Activated T-cell treated with anti-CD3 and anti-CD28 coated beads, Interleukin-2, amount 50 U/mL, for 1 hour (primary cell): ENCODE measurements at places on chromosomes 7 and 10.

GRCh38 chr10:119689016-119689580 is 36.8 kb upstream of the INPP5F start:
- DNase-seq = no peak

GRCh38 chr7:32212321-32212720 is 142.1 kb upstream of the PDE1C start:
- DNase-seq = no peak

DNA sequence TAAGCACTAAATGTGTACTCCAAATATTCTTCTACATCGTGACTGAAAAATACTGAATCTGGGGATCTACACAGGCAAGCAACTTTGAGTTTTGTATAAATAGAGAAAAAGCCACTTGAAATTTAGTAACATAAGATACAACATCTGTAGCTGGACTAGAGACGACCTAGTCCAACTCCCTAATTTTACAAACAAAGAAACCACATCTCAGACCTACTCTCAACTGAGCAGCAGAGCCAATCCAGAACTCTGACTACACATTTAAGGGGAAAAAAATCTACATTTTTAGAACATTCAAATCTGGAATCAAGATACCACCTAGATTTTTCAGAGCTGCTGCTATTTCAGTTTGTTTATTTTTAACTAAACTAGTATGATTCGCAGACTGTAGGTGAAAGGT is 88.9 kb downstream of the CABCOCO1 start:
- no peak for DNase-seq

DNA sequence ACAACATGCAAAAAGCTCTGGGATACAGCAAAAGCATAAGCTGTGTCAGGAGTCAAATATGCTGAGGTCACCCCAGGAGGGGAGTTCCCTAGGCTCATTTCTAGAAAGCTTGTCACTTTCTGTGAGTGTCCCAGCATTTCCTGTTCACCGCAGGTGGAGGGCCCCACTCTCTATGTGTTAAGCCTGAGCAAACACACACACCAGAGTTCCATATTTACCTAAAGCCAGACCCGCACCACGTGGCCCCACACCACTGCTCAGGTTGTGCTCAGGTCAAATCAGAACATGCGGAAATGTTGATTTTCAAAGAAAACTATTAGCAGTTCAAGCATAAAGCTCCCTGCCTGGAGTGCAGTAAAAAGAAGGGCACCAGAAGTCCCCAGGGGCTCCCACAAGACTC is 259.6 kb upstream of the PPP2R2D start:
- DNase-seq = no peak

DNA sequence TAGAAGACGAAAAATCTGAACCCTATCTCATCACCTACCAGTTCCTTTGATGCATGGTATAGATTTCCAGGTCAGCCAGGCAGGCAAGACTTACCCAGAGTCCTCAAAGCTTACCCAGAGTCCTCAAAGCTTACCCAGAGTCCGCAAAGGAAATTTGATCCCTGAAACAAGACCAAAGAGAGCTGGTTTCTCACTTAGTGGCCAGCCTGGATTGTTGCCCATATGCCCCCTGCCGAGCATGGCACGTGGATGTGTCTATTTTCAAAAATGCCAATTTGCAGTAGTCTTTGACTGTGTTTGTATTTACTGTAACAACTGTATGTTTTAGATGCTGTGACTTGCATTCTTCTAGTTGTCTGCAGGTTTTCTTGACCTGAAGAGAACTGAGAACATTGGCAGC is 120.2 kb upstream of the STARD3NL start:
- no peak for DNase-seq

- DNase-seq = no peak
Measured at GRCh38 chr7:156534925-156535324, 105.6 kb upstream of the RNF32 start.

DNA sequence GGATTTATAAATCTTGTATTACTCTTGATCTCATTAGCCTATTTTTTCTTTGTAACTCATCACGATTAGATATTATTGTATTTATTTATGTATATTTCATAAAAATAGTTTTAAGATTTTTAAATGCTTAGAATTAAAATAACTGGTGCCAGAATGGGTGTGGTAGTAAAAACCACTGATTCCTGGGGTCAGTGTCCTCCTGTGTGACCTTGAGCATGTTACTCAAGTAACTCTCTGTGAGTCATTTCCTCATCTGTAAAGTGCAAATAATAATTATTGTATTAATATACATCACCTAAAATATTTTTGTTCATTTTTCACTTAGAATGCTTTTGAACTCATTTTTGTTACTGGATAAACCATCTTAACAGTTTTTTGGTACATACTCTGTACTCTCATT is 91.3 kb upstream of the TMEM229A start:
- no peak for DNase-seq

GRCh38 chr10:97185326-97186058 is at the start of gene SLIT1:
TSS of gene SLIT1 (minus strand) at chr10:97185959. CDS start at chr10:97185674, 285 bp downstream.
- DNase-seq = no peak

GRCh38 chr7:2777898-2778535 is 66.1 kb downstream of the GNA12 start:
- DNase-seq = no peak

- peak; percentile 39 for DNase-seq
Measured at GRCh38 chr7:363626-364025, 73.7 kb downstream of the FOXL3 start.
